Thoracic aorta (tissue), 2 donors: ENCODE measurements at places on chromosomes 1 and 21. TPM values are rescaled to one million over a fixed set of nuclear protein-coding genes. Genes with fewer than 3 reads are reported as not detected.

DNA sequence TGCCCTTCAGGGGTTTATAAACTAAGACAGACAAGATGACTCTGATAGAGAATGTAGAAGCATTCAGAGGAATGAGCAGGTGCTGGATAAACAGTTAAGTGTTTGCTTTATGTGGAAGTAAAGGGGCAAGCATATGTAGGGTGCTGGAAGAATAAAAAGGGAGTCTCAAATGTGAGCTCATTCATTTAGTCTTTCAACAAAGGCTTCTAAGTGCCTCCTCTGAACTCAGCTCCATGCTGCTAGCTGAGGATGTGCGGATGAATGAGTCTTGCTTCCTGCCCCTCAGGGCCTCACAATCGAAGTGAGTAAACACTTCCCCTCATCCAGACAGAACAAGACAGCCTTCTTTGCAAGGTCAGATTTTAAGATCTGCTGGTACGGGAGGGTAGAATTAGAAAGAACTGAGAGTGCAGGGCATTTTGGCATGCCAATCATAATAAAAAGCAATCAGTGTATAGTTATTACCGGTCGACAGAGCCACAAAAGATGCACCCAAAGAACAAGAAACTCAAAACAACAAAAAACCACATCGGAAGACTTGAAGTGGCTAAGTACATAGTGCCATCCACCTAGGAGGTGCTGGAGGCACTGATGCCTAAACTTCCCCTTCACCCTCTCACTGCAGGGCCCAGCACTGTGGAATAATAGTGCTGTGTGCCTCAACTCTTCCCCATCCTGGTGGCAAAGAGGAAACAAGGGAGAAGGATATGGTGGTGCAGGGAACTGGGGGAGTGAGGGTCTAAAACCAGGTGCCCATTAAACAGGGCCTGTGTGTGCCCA lies 69.8 kb downstream of the TNR start:
- no peaks in the 10 kb centered on the region for H3K4me1 ChIP-seq
- no peak for DNase-seq
- H3K27ac ChIP-seq, result no peak overlapping the region
- H3K4me3 ChIP-seq, result no peak overlapping the region

Gene ITPKB
- 26.9 TPM for total RNA-seq

Gene IKBKE
- total RNA-seq, result 16.1 TPM

GRCh38 chr1:242128951-242129502 lies 130.1 kb upstream of the MAP1LC3C start:
- no peaks in the 10 kb centered on the region for H3K27me3 ChIP-seq
- no peaks in the 10 kb centered on the region for H3K36me3 ChIP-seq
- H3K4me3 ChIP-seq, result no peak overlapping the region
- H3K4me1 ChIP-seq, result no peaks in the 10 kb centered on the region
- DNase-seq, result no peak

- DNase-seq, result no peak
- H3K36me3 ChIP-seq, result no peaks in the 10 kb centered on the region
- no peaks in the 10 kb centered on the region for H3K27me3 ChIP-seq
- no peak overlapping the region for H3K27ac ChIP-seq
- no peak overlapping the region for H3K4me3 ChIP-seq
Measured at GRCh38 chr1:198902655-198903054, 263.8 kb downstream of the PTPRC start.

DNA sequence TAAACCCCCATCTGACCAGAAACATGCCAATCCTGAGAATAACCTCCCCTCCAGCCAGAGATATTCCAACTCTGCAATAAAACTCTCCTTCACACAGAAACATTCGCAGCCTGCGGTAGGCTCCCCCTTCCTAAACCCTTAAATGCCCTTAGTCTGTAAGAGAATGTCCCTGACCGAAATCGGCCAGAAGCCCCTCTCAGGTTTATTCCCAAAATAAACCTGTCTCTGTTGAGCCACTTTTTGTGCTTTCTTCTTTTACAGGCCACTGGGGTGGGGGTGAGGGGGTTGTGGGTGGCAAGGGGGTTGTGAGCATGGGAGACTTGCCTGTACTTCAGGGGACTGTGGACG lies 4.6 kb downstream of the PRXL2B start:
- no peaks in the 10 kb centered on the region for H3K27me3 ChIP-seq
- no peak overlapping the region for H3K4me3 ChIP-seq
- no peaks in the 10 kb centered on the region for H3K36me3 ChIP-seq
- no peak overlapping the region for H3K27ac ChIP-seq
- no peak for DNase-seq

- no peak overlapping the region for H3K4me3 ChIP-seq
- DNase-seq, result no peak
- no peaks in the 10 kb centered on the region for H3K36me3 ChIP-seq
- no peak overlapping the region for H3K27ac ChIP-seq
- no peaks in the 10 kb centered on the region for H3K27me3 ChIP-seq
Measured at GRCh38 chr21:39651206-39651605, 38.5 kb downstream of the B3GALT5 start.

Gene MYOC
- total RNA-seq, result 37.2 TPM
